Activated T-helper 1 cell treated with anti-CD3 and anti-CD28 coated beads, Interleukin-2, amount 50 U/mL, for 16 hours (primary cell): ENCODE measurements at places on chromosomes 2 and 18.

- DNase-seq, result no peak
Measured at GRCh38 chr2:122506620-122507019, 751.2 kb downstream of the TSN start.

GRCh38 chr2:9975328-9975727 lies 23.8 kb downstream of the GRHL1 start:
- no peak for DNase-seq

DNA sequence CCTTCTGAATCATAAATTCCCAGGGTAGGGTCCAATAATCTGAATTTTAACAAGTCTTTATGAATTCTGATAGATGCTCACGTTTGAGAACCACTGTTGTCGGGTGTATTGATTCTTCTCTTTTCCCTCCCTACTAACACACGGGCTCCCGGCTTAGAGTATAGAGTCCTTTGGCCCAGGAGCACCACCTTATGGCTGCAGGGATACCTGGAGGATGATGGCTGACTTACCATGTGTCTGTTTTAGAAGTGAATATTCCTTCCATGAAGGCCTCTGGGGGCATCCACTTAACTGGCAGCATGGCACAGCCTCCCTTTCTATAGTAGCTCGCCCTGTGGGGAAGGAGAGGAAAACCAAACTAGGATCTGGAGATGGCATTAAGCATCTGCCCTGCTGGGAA lies 91.7 kb downstream of the CLIP4 start:
- no peak for DNase-seq

- DNase-seq, result no peak
Measured at GRCh38 chr2:121558329-121558728, 27.6 kb downstream of the RNU4ATAC start.

- DNase-seq, result no peak
Measured at GRCh38 chr2:216866515-216867095, 6.7 kb upstream of the TNP1 start.

GRCh38 chr2:135785032-135785431 lies 43.4 kb downstream of the UBXN4 start:
- DNase-seq, result no peak

GRCh38 chr2:132560562-132560961 lies 109.4 kb downstream of the LYPD1 start:
- no peak for DNase-seq

DNA sequence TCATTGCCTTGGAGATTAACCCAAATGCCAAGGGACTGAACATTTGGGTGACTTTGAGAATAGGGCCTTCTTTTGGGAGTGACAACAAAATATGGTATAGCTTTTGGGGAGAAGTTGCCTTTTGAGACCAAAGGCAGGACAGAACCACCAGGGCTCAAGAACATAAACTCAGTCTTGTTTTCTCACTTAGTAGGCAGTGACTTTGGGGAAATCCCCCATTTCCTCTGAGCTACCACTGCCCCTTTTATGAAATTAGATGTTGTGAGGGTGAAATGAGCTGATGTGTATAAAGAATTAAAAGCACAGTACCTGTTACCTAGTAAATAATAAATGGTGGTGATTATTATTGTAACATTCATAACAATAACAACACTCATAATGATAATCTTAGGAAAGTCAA lies 36.5 kb downstream of the GPD2 start:
- DNase-seq, result no peak

DNA sequence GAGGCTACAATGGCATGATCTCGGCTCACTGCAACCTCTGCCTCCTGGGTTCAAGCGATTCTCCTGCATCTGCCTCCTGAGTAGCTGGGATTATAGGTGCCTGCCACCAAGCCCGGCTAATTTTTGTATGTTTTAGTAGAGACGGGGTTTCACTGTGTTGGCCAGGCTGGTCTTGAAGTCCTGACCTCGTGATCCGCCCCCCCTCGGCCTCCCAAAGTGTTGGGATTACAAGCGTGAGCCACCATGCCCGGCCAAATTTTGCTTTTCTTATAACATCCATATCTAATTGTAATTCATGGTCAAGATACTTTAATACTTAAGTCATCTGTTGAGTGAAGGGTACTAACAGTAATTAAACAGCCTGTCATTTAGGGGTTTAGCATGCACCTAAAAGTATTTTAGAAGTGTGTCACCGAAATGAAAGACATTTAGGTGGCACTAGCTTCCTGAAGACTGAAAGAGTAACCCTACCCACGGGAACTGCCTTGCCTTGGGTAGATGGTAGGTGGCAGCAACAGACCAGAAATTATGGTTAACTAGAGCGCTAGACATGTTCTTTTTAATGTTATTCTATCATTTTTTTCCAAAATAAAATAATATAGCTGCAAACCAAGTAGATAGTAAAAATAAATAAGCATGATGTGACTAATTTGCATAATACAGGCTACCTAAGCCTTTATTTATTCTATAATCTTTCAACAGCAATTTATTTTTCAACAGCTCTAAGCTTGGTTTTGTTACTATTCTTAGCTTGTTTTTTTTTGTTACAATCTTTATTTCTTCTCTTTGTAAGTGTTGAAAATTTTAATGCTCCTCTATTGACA lies 8.6 kb upstream of the ACYP2 start:
- DNase-seq, result no peak

GRCh38 chr2:102421890-102422759 lies 835 bp upstream of the IL18RAP start:
- DNase-seq, result no peak

- no peak for DNase-seq
Measured at GRCh38 chr2:39494784-39495251, 57.7 kb upstream of the MAP4K3 start.

GRCh38 chr2:197247083-197247482 lies 63.5 kb downstream of the ANKRD44 start:
- no peak for DNase-seq

GRCh38 chr2:85277416-85278158 lies 50.2 kb downstream of the TGOLN2 start:
- no peak for DNase-seq

GRCh38 chr2:221495731-221496130 lies 76.4 kb downstream of the EPHA4 start:
- DNase-seq, result no peak

DNA sequence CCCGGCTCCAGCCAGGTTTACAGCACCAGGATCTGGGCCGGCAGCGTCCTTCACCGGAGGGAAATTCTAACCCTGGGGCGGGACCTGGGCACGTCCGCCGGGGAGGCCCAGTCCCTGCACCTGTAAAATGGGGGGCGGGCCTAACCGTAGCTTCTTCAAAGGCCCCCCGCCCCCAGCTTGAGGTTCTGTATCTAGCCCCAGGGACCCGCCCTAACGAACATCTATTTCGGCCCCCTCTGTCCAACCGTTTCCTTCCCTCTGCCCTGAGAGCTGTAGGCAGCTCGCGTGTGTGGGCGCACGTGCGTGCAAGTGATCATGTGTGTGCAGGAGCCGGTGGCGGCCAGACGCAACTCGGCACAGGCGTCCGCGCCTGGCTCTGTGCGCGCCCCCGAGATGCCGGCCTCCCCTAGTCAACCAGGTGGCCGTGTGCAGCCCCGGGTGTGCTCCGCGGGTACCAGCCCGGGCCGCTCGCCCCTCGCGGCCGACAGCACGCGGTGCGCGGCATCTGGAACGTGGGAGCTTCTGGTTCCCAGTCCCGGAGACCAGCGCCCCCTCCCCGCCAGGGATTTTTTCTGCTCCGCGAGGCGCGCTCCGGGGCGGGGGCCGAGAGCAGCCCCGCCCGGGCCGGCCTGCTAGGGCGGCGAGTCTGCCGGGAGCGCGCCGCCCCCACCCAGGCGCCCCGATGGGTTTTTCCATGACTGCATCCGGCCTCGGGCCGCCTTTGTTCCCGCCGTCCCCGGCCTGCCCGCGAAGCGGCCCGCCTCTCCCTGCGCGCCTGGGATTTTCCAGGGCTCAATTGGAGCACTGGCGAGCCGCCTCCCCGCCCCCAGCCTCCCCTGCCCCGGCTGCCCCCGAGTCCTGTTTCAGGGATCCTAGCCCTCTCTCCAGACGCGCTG lies 21.2 kb downstream of the TEX44 start:
- DNase-seq, result no peak

GRCh38 chr2:16709769-16710168 lies 44.1 kb upstream of the CYRIA start:
- no peak for DNase-seq

DNA sequence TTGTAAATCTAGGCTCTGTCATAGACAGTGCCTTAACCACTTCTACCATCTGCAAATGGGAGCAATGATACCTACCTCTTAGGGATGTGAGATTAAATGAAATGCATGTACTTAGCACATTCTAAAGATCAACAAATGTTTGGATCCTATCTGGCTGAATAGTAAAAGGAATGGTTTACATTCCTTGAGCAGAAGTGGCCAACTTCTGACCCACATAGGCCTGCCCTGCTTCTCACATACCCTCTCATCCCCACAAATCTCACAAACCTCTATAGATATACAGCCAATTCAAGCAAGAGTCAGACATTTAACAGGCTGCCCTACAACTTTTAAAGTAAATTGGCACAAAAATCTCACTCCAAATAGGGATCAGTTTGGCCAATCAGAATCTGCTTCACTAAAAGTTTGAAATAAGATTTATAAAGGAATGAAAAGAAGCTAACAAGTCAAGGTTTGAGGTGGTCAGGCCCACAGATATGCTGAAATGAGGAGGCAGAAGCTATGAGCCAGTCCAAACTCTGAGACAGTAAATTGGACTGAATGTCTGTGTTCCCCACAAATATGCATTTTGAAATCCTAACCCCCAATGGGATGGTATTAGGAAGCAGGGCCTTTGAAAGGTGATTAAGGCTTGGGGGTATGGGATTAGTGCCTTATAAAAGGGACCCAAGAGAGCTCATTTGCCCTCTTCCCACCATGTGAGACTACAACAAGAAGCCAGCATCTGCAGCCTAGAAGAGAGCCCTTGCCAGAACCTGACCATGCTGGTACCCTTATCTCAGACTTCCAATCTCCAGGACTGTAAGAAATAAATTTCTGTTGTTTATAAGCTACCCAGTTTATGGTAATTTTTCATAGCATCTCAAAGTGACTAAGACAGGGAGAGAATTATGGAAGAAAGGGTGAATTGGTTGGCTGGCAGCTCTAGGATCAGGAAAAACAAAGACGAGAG lies 227.8 kb upstream of the RBMS1 start:
- no peak for DNase-seq

DNA sequence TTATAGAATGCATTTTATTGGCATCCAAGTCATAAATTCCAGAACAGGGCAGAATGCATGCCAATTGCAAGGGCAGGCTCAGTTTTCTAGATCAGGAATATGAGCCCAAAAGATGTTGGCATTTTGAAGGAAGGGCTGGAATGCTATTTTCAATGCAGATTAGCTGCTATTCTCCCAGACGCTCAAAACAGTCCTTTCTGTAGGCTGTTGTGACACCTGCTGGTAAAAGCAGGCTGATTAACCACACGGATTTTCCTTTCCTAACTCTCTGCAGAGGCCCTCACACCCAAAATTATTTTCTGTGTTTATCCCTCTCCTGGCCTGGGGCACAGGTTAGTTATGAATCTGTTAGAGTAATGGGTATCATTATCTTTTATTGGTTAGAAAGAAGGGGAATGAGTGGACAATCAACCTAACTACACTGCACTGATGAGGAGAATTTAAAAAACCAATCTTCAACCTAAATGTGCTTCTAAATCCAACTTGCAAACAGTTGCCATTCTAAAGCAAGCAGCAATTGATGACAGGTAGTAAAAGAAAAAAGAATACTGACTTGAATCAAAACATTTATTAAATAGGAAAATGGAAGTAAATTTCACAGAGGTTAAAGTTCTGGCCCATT lies 94.0 kb downstream of the PLA2R1 start:
- no peak for DNase-seq

DNA sequence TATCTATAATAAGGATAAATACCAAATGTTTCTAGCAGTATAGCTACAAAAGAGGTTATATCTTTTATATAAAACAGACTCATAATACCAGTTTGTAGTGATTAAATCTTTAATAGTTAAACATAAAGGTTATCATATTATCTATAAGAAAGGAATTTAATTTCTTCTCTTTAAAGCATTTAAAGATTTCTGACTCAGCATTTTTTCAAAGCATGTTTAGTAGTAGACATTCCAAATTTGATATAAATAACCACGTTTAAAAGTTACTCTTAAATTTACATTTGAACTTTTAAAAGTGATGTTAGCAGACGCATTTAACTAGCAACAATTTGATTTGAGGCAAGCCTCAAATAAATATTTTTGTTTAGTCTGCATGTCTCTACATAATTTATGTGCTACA lies 1508.0 kb upstream of the NXPH2 start:
- no peak for DNase-seq

DNA sequence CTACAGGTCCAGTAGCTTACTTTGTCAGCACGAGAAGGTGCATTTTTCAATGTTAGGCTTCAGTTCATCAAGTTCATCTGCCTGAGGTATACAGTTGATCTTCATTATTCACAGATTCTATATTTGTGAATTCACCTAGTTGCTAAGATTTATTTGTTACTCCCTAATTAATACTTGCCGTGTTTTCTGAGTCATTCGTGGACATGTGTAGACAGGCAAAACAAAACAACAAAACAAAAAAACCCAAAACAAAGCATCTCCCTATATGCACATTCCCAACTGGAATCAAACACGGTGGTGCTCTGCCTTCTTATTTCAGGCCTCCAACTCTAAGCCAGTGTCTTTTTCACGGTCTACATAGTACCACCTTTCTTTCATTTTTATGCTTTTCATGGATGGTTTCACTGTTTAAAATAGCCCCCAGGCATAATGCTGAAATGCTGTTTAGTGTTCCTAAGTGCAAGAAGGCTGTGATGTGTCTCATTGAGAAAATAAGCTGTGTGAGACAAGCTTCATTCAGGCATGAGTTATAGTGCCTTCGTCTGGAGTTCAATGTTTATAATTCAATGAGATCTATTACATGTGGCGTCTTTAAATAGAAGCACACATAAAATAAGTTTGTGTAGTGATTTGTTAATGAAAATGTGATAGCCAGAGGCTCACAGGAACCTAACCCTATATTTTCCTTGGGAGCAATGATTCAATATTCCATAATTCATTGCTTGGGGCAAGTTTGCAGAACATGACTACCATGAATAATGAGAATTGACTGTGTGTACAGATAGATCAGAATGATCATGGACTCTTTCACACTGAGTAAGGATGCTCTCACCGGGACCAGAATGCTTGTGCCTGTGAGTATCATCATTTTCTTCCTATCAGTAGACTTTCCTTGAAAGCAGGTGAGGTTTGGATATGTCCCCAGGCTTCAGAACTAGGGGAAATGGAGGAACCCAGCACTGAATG lies 24.6 kb downstream of the ITGB6 start:
- no peak for DNase-seq

DNA sequence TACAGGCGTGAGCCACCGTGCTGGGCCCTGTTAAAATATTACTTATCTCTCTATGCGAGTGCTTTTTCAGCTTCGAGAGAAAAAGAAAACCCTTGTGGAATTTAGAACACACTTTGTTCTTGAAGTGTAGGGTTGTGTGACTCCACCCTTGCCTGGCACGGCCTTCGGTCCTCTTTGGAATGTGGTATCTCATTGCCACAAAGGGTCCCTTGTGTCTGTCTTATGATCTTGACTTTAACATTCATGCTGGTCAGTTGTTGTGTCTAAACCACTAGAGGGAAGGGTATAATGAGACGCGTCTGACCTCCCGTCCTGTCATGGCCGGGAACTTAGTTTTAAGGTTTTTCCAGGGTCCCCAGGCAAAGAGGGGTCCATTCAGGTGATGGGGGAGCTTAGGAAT lies 246.4 kb downstream of the VAPA start:
- DNase-seq, result no peak

- no peak for DNase-seq
Measured at GRCh38 chr2:188117706-188118105, 174.0 kb upstream of the GULP1 start.

- DNase-seq, result no peak
Measured at GRCh38 chr18:35479911-35480586, 17.7 kb downstream of the INO80C start.
